GOT3 (cell line): ENCODE measurements at places on chromosomes 12 and 14.

GRCh38 chr12:91007531-91008290 lies 2.9 kb upstream of the EPYC start:
- DNase-seq, result no peak

DNA sequence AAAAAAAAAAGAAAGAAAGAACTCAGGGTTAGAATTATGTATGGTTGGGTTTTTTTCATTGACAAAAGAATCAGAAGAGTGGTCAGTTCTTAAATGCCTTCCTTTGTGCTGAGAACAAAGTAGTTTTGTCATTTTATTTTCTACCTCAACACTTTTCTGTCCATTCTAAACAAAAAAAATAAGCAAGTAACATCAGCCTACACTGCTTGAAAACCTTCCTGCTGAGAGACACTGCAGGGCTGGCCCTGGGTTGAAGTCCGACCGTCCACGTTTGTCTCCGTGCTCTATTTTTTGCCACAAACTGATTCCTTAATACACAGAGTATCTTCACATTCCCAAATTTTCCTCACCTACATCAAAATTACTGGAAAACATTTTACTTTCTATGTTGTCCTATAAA lies 211.6 kb upstream of the PDZRN4 start:
- no peak for DNase-seq

- DNase-seq, result no peak
Observed at GRCh38 chr14:93953739-93954515, 22.4 kb downstream of the ASB2 start.

DNA sequence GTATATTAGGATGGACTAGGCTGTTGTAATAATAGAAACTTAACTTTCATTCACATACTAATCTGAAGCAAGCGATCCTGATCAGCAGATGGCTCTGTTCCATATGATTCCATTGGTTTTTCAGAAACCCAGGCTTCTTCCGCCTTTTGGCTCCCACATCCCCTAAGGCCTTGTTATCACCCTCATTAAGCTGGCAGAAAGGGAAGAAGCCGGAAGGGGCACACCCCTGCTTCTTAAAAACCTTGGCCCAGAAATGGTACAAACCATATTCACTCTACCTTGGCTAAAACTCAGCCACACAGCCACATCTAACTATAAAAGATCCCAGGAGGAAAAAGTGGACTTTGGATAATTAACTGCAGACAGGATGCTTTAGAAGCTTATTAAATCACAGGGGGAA lies 329.2 kb downstream of the PCNX1 start:
- no peak for DNase-seq

- no peak for DNase-seq
Observed at GRCh38 chr12:109752117-109753053, 38.8 kb downstream of the FAM222A start.

DNA sequence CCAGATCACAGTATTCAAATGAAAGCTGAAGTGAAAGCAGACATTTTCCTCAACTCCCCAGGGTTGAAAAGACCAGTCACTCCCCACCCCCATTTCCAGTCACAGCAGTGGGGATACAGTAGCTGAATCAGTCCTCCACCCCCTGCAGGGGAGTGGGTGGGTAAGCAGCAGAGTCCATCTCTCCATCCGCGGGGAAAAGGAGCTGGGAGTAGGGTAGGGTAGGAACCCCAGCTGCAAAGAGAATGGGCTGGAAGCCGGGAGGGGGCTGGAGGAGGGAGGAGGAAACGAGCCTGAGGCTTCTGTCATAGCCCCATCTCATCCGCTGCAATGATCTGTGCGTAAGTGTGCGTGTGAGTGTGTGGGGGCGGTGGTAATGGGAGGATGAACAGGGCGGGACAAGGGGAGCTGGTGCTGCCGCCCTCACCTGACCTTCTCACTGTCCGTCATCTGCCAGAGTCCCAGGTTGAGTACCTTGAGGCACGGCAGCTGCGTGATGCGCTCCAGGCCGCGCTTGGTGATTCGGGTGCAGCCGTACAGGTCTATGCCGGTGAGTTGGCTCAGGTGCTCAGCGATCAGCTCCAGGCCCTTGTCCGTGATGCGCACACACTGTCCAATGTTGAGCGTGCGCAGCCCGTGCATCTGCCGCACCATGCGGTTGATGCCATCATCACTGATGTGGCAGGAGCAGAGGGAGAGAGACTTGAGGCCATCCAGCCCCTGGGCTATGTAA lies 1.8 kb downstream of the FBXL14 start:
- no peak for DNase-seq
